ENCODE measurements at places on chromosomes 16 and 17.

GRCh38 chr16:3915426-3916260, 35.1 kb upstream of the CREBBP start:
- no peak for DNase-seq

DNA sequence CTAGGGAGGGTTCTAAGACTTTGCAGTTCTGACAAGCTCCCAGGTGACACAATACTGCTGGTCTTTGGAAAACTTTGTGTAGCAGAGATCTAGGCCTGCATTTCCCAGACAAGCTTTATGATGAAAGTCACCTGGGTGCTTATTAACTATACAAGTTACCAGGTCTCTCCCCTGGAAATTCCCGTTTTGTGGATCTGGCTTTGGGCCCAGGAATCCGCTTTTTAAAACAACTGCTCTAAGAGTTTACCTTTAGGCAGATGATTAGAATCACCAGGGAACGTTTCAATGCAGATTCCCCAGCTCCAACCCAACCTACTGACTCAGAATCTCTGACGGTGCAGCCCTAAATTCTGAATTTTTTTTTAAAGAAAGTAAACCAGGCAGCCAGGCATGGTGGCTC, 36.3 kb downstream of the MYH3 start:
- DNase-seq = no peak

- no peak for DNase-seq
These were observed 195.2 kb downstream of the RGS9 start for GRCh38 chr17:65332375-65332774.

GRCh38 chr16:1812732-1813163, 13.9 kb downstream of the HAGH start:
- no peak for DNase-seq

DNA sequence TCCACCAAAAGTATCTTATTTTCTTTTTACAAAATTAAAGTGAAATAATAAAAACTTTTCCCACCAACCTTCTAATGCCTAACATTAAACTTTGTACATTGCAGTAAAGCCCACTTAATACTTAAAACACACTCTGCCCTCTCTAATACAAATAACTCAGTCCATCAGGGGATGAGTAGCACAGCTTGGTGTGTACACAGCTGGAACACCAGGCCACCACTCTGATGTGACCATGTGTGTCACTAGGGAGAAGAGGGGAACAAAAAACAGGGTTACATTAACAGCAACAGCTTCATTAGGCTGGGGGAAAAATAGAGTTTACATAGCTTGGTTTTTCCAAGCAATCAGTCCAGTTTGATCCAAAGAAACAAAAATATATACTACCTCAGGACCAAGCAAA, 295.0 kb downstream of the CEP112 start:
- no peak for DNase-seq

GRCh38 chr16:81706327-81707295, 72.5 kb upstream of the PLCG2 start:
- no peak for DNase-seq

DNA sequence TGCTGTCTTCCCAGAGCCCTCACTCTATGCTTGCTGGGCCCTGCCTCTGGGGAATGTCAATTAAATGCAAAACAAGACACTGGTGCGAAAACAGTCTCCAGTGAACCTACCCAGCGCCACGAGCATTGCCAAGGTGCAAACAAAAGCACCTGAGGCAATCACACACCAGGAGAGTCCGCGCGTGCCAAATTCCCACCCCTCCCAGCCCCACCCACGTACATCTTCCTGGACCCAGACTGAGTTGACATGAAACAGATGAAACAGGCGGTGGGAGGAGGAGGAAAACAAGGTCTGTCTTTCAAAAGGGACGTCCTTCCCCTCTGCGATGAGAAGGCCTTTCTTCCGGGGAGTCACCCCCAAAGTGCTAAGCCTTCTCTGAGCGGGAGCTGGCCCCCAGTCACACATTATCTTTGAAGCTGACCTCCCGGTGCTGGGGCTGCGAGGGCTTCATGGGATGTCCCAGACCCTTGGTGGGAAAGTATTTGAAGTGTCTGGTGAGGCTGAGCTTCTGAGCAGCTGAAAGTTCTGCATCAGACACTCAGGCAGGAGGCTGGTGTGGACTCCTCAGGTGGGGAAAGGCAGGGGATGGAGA, 200.4 kb downstream of the AXIN2 start:
- DNase-seq = no peak

DNA sequence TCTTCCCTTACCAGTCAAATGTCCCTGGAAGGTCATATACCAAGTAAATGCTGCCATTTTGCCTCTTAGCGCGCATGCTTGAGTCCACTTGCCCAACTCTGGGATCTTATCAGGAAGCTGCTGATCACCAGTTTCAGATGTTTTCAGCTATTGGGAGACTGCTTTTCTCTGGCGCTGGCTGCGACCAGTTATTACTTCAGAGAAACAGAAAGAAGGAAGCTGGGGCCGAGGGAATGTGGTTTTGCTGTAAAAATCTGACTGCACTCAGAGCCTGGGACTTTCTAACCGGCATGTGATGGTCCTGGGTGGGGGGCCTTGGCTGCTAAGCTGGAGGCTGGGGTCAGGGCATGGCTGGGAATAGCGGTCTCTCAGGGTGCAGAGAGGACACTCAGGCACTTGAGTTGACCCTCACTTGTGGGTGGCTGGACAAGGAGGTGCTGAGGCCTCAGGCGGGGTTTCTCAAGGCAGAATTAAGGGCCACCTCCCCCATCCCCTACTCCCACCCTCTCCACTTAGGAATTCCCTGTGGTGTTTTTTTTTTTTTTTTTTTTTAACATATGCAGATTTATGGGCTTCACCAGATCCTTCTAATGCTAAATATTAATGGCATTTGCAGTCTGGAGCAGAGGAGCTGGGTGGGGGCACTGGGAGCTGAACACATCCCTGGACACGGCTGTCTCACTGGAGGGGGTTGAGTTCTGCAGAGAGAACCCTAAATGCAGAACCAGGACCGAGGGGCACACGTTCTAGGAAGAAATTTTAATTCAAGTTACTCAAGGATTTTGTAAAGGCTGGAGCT, 145.8 kb downstream of the CYLD start:
- no peak for DNase-seq

DNA sequence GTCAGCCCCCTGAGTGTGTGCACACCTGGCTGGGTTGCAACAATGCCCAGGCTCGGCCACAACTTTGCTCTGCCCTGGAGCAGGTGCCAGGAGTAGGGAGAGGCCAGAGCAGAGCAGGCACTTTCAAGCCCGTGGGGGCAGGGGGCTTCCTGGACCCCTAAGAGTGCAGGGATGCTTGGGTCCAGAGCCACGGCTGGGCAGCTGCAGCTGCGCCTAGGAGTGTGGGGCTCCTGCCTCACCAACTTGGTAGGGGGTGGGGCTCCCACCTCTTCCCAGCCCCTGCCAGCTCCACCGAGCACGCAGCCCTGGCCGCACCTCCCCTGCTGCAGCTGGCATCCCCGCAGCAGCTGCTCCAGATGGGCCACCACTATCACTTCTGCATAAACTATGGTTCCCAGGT, 7.8 kb downstream of the OR3A2 start:
- DNase-seq = no peak

GRCh38 chr16:29312835-29313558, 93.5 kb downstream of the NPIPB11 start:
- DNase-seq = no peak

DNA sequence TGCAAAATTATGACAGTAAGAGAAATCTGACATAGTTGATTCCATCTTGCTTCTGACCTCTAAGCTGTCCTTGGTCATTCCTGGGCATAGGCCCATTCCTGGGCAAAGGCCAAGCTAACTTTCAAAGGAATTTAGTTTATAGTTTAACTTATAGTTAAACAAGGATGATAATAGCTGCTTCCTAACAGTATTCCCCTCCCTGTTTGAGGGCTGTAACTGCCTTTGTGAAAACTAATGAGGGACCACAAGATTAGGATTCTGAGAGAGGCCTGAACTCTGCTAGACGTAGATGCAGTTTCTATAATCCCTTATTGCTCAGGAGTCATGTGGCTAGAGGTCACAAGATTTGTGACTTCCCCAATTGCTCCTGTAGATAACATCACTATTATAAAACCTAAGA, 80.2 kb upstream of the ASIC2 start:
- no peak for DNase-seq

- DNase-seq = no peak
These were observed 4.3 kb downstream of the DUS1L start for GRCh38 chr17:82061047-82061925.

DNA sequence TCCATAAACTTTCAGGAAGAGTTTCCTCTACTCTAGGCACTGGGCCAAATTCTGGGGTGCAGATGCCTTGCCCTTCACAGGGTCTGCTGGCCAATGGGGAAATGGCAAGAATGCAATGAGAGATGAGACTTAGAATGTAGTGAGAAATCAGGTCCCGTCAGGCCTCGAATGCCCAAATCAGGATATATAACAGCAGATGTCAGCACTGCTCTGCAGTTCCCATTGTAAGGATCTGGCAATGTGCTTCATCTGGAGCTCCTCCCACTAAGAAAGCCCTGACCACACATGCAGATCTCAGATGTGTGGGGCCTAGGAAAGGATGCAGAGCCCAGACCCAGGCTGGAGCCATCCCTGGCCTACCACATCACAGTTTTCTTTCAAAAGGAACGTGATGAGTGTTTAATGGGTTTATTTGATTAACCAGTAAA, 13.9 kb upstream of the LPCAT2 start:
- peak; percentile 57 for DNase-seq

GRCh38 chr16:55179852-55180585, 144.0 kb upstream of the IRX6 start:
- no peak for DNase-seq

GRCh38 chr16:56889206-56889605, 24.2 kb downstream of the SLC12A3 start:
- DNase-seq = no peak

GRCh38 chr17:46194393-46195216, 1.4 kb upstream of the KANSL1 start:
- peak; percentile 71 for DNase-seq

DNA sequence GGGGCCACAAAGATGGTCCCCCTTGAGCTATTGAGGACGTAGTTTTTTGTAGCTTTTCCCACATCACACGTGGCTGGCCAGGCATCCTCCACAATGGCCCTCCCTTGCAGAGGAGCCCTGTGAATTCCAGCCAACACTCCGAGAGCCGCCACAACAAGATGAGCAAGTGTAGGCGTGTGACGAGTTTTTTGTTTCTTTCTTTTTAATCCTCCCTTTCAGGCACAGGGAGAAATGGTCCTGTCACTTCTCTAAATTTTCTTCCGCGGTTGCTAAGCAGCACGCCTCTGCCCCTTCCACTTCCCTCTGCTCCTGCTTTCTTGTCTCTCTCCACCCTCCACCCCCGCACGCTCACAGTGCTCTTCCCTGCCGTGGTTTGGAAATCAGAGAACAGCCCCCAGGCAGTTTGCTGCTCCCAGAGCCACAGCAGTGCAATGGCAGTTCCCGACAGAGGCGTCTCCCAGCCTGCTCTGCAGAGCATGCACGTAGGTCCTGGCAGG, 68.0 kb upstream of the MRTFB start:
- DNase-seq = peak; percentile 62

- DNase-seq = no peak
These were observed 234.4 kb downstream of the ZNF423 start for GRCh38 chr16:49621241-49622083.

DNA sequence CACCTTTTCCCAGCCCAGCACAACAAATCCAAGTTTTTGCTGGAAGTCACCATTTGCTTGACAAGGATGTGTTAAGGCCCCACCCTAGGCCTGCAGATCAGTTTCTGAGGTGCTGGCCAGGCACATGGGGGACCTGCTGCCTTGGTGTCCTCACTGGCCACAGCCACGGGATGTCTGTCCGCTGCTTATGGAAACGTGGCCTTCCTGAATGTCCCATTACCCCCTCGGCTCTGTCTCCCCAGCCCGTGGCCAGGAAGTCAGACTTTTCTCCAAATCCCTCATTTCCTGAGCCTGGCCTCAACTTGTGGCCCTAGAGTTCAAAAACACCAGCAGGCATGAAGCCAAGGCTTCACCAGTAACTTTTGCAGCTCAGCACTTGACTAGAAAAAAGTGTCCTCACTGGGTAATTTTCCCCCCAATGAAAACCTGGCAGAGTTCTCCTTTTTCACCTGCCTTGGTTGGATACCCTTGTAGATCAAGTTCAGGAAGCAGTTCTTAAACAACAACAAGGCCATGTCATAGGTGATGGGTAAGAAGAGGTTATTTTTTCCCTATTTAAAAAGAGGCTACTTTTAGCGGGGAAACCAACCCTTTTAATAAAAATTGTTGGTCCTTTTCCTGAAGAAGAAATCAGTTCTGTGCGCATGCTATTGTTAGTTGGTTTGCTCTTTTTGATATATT, 80.8 kb downstream of the SOCS1 start:
- DNase-seq = no peak

GRCh38 chr16:49701065-49701685, 154.7 kb downstream of the ZNF423 start:
- no peak for DNase-seq

GRCh38 chr16:3637371-3637923, 17.0 kb upstream of the DNASE1 start:
- peak; percentile 44 for DNase-seq

DNA sequence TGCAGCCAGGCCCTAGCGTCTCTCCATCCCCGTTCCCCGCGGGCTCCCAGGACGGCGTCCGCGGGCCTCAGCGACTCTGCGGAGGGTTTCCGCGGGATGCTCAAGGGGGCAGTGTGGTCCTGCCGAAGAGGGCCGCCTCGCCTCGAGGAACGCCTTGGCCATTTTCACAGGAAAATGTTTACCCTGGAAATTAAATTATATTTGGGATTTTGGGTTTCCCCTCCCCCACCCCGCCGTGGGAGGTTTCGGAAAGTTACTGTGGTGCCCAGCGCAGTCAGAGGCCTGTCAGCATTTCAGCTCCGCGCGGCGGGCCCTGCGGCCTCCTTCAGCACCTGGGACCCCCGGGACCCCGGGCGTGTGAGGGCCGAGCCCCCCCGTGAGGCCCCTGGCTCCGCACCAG, 94.5 kb downstream of the PCTP start:
- DNase-seq = no peak

DNA sequence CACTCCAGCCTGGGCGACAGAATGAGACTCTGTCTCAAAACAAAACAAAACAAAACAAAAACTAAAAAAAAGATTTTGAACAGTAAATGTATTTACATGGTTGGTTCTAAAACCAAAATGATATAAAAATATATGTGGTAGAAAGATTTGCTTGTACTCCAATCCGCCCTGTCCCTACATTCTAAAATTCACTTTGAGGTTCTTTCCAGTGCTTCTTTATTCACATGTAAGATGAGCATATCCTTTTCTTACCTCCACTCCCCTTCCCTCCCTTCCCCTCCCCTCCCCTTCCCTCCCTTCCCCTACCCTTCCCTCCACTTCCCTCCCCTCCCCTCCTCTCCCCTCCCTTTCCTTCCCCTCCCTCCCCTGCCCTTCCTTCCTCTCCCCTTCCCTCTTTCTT, 34.4 kb downstream of the RAP1GAP2 start:
- DNase-seq = no peak

- DNase-seq = no peak
These were observed 3.5 kb downstream of the GPATCH8 start for GRCh38 chr17:44499722-44500121.

All from Kasumi-1 (cell line).